Jurkat, Clone E6-1 (cell line): ENCODE measurements at places on chromosomes 4 and X.

DNA sequence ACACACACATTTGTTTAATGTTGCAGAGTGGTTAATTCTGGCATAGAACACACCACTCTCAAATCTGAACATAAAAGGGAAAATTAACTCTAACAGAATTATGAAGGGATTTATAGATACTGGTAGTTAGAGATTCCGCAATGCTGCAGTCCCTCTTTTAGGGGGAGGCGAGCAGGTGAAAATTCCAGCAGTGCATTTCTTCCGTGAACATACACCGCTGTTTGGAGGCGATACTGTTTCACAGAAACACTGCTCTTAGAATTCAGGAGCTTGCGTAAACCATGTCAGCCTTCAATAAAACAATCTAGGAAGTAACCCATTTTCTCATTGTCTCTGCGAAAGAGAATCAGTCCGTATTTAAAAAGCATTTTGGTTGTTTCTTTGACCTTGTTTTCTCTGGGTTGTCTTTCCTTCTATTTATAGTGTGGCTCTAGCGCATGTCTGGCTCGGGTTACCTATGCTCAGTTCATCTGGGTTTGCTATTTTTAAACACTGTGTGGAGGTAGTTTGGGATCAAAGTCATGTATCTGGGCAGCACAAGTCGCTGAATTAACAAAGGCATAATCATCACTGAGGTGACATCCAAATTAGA is 90.4 kb downstream of the GPAT3 start:
- no peak for DNase-seq

- DNase-seq = no peak
Observed at GRCh38 chrX:154495472-154495922, 5.1 kb upstream of the SLC10A3 start.

GRCh38 chr4:107793996-107794395 is 30.7 kb upstream of the SGMS2 start:
- DNase-seq = no peak

DNA sequence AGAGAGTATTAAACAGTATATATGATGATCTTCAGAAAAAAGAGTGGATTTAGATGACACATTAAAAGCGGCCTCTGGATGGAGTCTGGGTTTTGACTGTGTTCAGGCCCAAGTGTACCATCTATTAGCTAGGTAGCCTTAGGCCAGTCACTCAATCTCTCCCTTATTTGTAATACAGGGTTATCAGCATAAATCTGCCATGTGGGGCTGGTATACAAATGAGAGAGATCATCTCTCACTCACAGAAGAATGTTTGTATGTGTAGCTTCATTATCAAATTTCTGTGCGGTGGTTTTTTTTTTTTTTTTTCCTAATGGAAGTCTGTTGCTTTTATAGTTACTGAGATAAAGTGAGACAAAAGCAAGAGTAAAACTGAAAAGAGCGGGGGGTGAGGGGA is 12.7 kb downstream of the SLC2A9 start:
- peak; percentile 46 for DNase-seq

DNA sequence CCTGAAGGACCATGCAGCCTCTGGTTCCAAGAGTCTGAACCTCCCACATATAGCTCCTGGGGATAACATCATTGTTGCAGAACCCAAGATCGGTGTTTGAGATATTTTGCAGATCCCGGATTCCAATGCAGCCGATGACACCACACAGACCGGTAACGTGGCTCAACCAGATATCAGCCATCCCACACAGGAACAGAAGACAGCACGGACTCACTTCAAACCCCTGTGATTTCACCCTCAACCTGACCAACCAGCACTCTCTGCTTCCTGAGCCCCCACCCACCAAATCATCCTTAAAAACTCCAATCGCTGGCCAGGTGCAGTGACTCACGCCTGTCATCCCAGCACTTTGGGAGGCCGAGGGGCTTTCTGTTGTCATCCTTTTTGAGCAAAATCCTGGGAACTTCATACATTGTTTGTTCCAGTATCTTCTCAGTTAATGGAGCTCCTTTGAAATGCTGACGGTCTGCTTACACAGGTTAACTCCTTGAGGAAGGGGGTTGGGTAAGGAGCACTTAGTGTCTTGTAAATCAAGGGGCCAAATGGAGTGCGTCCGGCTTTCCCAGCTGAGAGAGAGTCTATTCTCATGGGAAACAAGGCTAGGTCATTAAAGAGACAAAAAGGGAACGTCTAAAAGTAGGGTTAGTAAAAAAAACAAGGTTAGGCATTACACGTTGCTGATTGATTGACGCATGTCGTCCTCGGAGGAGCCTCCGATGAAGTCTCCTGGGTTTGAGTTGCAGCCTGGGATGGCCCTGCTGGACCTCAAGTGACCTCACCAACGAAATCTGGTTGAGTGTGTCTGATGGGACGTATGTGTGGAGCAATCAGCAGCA is 230.4 kb downstream of the CRLF2 start:
- no peak for DNase-seq

GRCh38 chrX:28966331-28966730 is 379.1 kb downstream of the IL1RAPL1 start:
- no peak for DNase-seq

- DNase-seq = no peak
Observed at GRCh38 chrX:28639451-28639850, 52.2 kb downstream of the IL1RAPL1 start.

GRCh38 chrX:87391742-87392141 is 125.9 kb upstream of the KLHL4 start:
- no peak for DNase-seq

DNA sequence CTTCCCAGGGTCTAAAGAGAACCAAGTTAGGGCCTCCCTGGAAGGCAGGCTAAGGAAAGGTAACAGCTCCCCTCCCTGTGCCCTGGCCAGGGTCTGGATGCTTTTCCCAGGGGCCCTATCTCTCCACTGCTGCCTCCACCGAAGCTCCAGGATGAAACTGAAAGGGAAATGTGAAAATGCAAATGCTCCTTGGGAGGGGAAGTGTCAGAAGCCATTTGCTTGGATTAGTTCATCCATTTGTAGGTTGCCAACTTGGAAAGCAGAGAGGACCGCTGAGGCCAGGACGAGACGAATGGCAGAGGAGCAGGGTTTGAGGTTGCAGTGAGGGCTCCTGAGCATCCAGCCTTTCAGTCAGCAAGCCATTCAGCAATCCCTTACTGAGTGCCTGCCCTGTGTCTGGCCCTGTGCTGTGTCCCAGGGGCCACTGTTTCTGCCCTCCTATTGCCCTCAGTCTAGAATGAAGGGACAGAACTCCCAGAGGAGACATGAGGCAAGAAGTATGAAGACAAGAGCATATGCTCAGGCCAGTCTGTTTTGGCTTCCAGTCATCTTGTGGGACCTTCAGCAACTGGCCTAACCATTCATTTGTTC is 45.9 kb upstream of the PGRMC1 start:
- no peak for DNase-seq

DNA sequence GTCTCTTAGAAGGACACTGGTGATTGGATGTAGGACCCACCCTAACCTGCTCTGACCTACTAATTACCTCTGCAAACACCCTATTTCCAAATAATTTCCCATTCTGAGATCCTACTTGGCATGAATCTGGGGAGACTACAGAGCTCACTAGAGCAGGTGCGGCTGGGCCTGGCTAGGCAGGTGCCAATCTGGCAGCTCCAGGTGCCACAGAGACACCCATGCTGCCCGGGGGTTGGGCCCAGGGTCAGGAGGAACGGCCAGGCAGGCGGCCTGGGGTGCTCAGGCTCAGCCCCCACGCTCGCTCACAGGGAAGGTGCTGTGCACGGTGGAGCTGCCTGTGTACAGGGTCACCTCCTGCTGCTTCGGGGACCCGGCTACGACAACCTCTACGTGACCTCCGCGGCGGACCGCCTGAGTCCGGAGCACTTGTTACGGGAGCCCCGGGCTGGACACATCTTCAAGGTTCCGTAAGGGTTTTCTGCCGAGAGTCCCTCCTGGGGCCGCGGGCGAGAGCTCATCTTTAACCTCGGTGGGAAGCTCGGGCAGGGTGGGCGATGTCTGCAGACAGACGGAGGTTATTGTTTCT is 26.5 kb upstream of the PLCXD1 start:
- no peak for DNase-seq

DNA sequence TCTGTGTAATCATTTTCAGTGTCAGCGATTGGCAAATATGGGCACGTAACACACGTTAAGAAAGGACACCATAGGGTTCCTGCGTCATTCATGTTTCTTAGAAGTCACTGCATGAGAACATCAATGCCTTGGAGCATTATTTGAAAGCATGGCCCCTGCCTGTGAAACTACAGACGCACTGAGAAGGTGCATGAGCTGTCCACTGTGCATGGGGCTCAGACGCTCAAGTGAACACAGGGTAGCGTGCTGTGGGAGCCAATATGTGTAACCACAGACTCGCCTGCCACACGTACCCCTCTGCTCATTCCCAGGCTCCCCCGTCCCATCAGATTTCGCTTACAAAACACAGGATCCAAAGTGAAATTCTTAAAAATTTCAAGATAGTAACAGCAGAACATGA is 6.5 kb downstream of the PPP2R2C start:
- DNase-seq = no peak

GRCh38 chr4:55173580-55173979 is 48.2 kb upstream of the KDR start:
- DNase-seq = no peak

DNA sequence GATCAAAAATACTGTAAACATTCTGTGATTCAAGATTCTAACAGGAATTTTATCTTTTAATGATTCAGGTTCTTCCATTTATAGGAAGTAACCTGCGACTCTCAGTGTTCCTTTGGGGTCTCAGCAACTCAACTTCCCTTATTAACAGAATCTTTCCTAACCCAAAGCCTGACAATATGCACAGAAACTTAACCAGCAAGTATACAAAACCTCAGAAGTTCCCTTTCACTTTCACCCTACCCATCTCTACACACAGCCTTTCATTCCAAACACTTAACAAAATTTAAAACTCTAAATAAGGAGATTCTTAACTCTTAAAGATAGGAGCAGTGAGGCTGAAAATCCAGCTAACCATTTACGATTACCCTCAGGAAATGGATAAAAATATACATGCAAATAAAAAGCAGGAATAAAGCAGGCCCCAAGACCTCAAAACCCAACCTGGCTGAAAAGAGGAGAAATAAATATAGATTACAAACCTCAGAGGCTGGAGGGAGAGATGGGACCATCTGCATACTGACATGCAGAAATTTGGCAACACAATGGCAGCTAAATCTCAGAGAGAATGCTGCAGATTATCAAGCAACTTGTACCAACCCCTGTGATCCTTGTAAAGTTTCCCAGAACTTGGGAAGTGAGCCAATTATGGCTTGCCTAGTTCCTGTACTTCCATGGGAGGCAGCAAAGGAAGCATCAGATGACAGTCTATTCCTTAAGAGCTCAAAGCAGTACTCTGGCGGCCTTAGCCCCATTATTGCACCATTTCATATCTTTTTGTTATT is 101.0 kb downstream of the ATP11C start:
- no peak for DNase-seq

DNA sequence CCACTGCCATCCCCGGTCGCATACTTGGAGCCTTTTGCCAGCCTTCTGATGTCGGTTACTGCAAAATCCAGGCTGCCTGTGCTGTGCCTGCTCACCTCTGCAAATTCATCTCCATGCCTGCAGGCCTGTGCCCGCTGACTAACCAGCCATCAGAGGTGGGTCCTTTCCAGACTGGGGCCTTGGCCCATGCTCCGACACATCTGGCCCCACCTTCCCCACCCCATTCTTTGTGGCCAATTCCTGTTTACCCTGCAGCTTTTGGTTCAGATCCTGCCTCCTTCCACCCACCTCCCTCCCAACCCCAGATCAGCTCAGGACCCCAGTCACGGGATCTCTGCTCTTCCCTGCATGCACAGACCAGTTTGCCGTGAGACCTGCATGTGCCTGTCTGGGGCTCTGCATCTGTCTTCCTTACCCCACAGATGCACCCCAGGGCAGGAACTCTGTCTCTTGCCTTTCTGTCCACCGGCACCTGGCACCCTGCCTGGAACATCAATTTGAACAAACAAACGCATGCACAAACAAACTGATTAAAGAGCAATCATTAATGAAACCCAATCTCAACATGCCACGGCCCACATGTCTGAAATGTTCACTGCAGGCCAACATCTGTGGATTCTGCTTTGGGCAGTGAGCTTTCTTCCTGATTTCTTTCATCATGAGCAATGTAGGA is 112.8 kb upstream of the PSAPL1 start:
- DNase-seq = no peak

- no peak for DNase-seq
Observed at GRCh38 chrX:49106930-49107329, 16.6 kb downstream of the GPKOW start.

- no peak for DNase-seq
Observed at GRCh38 chrX:8897259-8897658, 96.1 kb upstream of the FAM9A start.

- no peak for DNase-seq
Observed at GRCh38 chr4:14856062-14856933, 146.0 kb upstream of the CPEB2 start.

- DNase-seq = no peak
Observed at GRCh38 chr4:113987382-113987941, 8.0 kb upstream of the ARSJ start.

- no peak for DNase-seq
Observed at GRCh38 chr4:186807808-186808629, 84.4 kb upstream of the FAT1 start.

DNA sequence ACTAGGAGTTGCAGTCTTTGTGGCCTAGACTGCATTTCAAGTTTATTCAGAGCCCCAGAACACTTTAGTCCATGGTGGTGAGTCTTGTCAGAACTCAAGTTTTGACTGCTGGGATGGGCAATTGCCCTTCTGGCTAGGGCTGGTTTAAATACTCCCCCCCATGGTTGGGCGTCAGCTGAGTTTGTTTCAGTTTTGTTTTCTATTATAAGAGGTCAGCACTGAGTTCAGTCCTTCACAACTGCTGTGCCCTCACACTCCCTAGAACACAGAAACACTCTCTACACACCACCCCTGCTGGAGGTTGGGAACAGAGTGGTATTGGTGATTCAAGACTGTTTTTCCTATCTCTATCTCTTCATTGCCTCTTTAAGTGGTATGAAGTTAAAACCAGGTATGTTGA is 217.0 kb downstream of the GUCY2F start:
- DNase-seq = no peak

GRCh38 chr4:103099691-103100392 is at the start of gene BDH2:
BDH2 (minus strand) TSS chr4:103099834; CDS start chr4:103096254, 3,580 bp downstream.
- DNase-seq = peak; percentile 91
